ENCODE measurements at places on chromosomes 1 and 21.

- no peak for DNase-seq
These were observed 14.7 kb downstream of the HYI start for GRCh38 chr1:43438953-43439581.

DNA sequence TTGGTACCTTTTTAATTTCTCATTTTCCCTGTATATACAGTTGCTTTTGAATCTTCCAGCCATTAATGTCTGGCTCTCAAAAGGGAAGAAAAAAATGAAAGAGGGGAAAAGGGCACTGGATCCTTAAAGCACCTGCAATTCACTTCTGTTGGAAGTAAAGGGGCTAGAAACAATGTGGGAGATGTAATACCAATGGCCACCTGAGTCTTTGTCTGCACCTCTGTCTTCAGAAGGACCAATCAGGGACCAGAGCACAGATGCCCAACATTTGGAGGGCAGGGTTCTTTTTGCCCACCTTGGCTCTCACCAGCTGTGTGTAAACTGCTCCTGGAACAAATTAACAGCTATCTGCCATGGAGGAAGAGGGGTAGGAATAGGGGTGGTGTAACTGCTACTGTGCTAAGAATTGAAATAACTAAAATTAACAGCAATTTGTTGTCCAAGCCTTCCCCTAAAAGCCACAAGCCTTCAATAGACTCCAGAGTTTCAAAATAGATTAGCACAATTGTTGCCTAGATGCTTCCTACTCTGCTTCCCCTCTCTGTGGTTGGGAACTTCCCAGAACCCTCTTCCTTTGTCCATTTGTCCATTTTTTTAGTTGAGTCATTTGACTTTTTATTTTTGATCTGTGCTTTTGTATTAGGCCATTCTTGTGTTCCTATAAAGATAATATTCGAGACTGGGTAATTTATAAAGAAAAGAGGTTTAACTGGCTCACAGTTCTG is 11.5 kb upstream of the LRRC8B start:
- no peak for DNase-seq

DNA sequence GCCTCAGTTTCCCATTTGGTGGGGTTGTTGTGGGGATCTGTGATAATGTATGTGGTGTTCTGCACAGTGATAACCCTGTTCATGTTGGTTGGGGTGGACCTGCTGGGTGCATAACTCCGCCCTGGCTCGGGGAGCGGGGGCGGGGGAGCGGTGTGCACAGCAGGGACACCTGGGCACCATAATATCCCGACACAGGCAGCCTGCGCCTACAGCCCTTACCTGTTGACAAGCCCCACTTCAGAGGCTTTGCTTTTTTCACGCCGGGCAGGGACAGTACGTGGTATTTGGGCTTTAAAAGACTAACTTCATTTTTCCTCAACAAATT is 48.0 kb upstream of the ACOT11 start:
- no peak for DNase-seq

GRCh38 chr1:244833734-244834542 is 1.5 kb upstream of the COX20 start:
- DNase-seq, result peak; percentile 79

- no peak for DNase-seq
These were observed at the start of gene PTPN14 for GRCh38 chr1:214551436-214552173. Gene PTPN14 (minus strand): TSS chr1:214551602. CDS start chr1:214464803, 86,799 bp downstream.

- DNase-seq, result no peak
These were observed 28.2 kb upstream of the DOCK7 start for GRCh38 chr1:62716397-62716796.

- peak; percentile 35 for DNase-seq
These were observed 36.4 kb downstream of the ZNF697 start for GRCh38 chr1:119611701-119612113.

GRCh38 chr1:232096751-232097150 is 470.2 kb downstream of the DISC1 start:
- DNase-seq, result no peak

DNA sequence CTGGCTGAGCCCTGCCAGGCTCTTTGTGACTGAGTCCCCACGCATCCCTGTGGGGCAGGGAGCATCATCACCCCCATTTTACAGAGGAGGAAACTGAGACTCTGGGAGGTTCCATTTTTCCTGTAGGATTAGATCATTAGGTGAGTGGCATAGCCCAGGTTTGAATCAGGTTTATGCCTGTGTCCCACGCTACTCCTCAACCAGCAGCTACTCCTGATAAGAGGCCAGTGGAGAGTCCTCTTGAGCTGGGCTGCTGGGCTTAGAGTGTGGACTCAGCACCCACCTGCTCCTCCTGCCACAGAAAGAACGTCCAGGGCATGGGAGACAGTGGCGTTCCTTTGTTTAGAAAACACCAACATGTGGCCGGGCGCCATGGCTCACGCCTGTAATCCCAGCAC is 30.7 kb downstream of the TNFRSF1B start:
- no peak for DNase-seq

- no peak for DNase-seq
These were observed 57.9 kb downstream of the DDAH1 start for GRCh38 chr1:85406887-85407533.

DNA sequence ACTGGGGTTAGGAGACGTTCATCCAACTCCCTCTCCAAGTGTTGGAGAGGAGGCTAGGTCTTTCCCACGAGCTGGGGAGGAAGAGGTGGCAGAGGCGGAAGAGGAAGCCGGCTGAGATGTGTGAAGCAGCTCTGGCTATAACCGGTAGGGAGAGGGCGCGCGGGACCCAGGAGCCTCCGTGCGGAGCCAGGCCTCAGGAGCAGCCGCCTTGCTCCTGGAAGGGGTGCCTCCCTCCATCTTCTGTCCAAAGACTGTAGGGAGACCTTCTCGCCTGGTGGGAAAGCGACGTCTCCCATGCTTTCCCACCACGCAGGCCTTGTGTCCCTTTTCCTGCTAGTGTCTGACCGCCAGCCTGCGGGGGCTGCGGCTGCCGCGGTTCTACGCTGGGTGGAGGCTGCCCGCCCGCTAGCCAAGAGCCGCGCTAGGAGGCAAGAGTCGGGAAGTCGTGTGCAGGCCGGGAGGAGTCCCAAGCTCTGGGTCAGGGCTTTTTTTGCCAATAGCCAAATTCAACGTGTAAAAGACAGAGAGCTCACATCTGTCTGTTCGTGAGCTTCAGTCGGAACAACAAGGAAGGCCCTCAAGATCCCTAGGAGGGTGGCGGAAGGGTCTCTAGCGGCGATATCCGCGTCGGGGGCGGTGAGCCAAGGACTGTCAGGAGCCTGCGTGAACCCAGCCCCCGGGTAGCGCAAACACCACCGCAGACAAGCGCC is 8.4 kb upstream of the NBPF11 start:
- no peak for DNase-seq

DNA sequence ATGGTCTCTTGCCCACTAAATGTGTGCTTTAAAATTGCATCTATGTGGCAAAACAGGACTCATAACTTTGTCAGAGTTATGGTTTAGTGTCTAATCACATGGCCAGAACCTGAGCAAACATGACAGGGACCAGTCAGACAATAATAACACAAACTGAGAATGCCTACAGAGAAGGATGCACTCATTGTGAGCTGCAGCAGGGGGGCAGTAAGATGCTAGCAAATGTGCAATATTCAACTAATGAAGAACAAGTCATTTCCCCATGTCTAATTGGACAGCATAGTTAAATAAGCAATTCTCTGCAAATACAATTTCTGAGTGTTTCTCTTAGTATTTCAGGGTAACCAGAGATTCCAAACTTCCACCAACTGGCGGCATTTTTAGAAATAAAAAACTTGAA is 30.8 kb downstream of the SPAG17 start:
- no peak for DNase-seq

DNA sequence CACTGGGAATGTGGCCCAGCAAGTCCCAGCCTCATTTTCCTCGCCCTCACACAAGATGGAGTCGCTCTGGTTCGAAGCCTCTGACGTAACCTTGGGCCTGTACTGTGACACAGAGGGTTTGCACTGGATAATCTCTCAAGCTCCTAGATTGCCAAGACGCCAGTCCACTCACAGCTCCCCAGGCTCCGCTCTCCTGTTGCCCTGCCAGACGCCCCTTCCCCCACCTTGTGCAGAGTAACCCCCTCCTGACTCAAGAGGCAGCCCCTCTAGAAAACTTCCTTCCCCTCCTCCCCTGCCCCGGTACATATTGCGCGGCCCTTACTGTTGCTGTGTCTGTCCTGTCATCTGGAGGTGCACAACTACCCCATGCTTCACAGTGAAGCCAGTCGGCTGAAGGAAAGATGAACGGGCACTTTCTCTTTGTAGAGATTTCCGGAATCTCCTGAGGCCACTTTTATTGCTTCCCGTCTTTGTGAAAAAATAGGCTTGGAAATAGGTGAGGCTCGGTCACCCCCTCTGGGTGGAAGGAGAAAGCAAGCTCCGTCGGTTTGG is 981 bp upstream of the KIAA1614 start:
- DNase-seq, result no peak

- DNase-seq, result no peak
These were observed 19.8 kb upstream of the VCAM1 start for GRCh38 chr1:100699744-100700143.
